ENCODE measurements at places on chromosomes 12 and 14.

- peak; percentile 61 for DNase-seq
Observed at GRCh38 chr14:102901633-102902032, 20.8 kb upstream of the AMN start.

DNA sequence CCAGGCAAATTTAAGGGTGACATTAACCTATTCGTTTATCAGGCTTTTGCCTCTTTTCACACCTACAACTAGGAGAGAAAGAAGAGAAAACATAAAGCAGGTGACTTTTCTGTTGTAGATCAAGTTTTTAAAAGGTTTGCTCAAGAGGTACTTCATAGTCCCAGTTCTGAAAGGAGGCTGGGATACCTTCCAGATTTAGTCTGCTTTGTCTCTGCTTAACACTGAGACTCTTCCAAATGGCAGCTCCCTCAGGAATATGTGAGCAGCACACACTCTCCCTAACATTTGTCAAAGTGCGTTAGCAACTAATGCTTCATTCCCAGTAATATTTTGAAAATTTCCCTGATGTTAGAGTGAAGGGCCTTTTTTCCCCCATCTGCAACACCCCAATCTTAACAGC lies 133.7 kb upstream of the RASSF8 start:
- no peak for DNase-seq

GRCh38 chr12:39807043-39807442 lies 187.4 kb upstream of the ABCD2 start:
- DNase-seq = peak; percentile 51

- no peak for DNase-seq
Observed at GRCh38 chr14:75531660-75532317, 9.5 kb downstream of the BATF start.

DNA sequence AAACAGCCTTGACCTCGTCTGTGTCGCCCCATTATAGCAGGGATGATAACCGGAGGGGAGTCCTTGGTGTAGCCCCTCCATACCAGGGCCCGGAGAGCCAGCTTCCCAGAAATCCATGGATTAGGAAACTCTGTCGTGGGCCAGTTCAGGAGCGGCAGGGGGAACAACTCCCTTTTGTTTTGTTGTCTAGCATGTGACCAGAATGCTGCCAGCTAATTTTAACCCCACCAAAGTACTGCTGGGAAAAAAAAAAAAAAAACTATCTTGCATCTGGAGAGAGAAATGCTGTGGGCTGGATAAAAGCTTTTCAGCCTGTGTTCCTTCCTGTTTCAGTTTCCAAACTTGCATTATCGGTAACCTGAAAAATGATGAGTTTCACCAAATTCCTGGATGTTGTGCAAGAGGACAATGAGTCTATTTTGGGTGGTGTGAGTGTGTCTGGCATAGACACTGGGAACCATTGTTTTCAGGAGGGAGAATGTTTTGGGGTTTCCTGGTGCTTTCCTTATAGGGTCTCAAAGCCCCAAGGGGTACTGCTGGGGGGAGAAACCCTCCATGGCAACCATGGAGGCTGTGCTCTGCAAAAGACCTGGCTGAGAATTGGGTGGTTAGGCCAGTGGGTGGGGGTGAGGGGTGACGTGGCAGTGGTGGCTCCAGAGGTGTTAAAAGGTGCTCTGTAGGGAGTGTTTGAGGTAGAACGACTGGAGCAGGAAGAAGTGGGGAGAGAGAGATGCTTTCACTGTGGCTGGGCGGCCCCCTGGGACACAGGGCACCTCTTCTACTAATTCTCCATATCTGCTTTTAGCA lies 14.9 kb upstream of the IRF2BPL start:
- peak; percentile 80 for DNase-seq
